D341Med (cell line): ENCODE measurements at places on chromosomes 11 and 22.

DNA sequence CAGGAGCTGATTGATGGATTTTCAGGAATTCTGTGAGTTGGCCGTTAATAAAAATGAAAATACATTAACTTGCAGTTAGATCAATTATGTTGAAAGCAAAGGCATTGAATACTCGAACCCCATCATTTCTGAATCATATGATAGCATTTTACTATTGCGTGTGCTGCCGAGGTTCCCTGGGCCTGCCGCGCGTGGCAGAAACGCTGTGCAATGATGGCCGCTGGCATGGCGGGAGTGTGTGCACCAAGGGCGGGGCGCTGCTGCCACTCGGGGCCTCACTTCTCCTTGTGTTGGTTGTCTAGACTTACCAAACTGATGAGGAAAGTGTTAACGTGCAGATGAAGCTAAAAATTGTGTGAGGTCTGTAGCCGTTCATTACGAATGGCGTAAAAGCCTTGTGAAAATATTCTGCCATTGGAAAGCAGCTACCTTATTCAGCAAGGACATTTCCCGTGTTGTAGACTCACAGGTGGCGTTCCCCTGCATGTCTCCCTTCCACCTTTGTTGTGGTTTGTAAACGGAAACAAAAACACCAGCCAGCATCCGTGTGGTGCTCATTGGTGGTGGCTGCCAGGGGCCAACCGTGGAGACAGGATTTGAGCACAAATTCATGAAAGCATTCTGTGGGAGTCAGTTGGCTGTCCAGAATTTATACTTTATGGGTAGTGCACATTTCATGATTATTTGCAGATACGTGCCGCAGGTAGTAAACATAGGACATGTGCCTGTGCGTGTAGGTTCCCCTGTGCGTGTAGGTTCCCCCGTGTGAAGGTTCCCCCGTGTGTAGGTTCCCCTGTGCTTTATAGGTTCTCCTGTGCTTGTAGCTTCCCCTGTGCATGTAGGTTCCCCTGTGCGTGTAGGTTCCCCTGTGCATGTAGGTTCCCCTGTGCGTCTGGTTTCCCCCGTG, 5.9 kb upstream of the GRAMD4 start:
- no peak for DNase-seq

- DNase-seq, result no peak
These were observed 63.6 kb downstream of the NFAM1 start for GRCh38 chr22:42368379-42369249.

DNA sequence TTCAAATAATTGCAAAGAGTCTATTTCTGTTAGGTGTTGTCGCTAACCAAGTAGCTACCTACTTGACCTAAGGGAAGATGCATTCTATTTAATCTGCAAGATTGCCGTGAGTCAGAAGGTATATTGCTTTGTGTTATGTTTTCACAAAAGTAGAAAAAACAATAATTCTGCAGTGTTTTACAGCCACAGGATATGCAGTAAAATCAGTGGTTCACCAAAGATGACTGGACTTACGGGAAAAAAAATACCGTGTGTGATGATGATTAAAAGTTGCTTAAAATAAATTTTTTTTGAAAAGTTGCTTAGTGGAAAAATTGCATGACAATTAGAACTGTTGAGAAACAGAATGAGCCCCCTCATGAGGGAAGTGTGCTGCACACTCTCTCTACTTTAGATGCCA, 209.1 kb downstream of the DDX10 start:
- DNase-seq, result no peak

DNA sequence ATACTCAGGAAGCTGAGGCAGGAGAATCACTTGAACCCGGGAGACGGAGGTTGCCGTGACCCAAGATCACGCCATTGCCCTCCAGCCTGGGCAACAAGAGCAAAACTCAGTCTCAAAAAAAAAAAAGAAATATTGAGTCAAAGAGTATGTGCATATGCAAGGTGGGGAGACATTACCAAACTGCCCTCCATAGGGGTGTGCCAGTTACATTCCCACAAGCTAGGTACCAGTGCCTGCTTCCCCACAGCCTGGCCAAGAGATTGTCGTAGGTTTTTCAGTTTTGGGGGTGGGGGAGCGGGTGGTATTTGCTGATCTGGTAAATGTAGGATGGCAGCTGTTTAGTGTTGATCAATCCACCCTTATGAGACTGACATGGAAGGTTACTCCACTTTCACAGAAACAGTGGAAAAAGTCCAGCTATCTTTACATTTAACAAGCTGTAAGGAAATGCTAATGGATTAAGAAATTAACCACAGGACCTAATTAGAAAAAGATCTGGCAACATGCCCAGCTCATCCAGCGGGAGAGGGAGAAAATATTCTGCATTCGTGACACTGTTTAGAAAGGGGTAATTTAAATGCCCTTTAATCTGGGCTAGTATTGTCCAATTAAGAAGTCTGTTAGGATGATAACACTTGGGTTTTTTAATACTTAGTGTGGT, 89.4 kb downstream of the PACS1 start:
- DNase-seq, result peak; percentile 33

DNA sequence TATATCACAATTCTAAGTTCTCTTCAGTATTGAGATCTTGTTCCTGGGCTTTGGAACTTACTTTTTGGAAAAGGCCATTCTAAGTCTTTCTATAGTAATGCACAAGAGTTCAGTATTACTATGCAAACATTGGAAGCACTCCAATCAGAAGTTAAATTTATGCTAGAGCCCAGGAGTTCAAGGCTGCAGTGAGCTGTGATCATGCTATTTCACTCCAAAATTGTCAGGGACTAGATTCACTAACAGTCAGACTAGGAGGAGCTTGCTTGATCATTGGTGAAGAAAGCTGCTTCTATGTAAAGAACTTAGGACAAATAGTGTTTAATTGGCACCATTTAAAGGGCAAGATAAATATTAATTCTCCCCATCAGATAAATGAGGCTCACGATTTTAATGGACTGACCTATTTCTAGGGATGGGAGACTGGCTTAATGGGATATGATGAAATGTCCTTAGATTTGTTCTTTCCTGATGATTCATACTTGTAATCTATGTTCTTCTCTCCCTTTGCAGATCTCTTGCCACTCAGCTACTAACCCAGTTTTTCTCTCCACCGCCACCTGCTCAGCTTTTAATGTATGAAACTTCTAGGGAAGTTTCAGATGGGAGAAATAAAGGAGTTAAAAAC, 32.6 kb upstream of the TMEM123 start:
- no peak for DNase-seq

DNA sequence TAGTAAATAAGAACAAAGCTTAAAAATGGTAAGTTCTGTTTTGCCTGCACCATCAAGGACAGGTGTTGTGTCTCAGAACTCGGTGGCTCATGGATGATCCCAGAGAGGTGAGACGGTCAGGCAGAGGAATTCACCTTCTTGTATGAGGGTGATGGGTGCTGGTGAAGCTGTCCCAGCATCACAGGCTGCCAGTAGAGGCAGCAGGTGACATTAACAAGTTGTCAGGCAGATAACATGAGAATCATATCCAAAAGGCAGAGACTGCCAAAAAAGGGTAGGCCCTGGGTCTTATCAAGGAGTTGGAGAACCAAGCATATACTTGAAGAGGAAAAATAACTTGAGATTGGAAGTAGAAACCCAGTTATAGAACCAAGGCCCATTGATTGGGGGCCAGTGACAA, 437.8 kb downstream of the DYNC2H1 start:
- no peak for DNase-seq

DNA sequence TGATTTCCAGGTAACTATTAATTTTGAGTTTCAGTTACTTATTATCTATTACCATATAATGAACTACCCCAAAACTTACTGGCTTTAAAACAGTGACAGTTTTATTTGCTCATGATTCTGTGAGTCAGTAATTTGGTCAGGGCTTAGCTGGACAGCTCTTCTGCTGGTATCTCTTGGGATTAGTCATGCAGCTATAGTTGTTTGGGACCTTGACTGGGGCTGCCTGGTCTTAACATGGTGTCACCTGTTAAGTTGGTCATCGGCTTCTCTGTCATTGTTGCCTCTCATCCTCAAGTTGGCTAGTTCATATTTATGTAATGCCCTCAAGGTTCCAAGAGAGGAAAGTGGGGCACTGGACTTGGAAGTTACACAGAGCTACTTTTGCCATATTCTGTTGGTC, 177.5 kb downstream of the TMEM135 start:
- DNase-seq, result no peak

- DNase-seq, result no peak
These were observed 2.5 kb downstream of the CHORDC1 start for GRCh38 chr11:90220391-90220790.

DNA sequence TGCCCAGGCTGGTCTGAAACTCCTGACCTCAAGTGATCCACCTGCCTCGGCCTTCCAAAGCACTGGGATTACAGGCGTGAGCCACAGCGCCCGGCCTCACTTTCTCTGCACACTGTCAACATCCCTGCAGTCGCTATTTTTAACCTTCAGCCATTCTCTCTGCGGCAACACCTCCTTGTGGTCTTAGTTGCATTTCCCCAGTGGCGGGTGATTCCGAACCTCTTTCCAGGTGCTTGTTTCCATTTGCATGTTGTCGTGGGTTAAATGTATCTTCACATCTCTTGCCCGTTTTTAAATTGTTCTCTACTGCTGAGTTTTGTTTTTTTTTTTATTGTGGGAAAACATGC, 2.2 kb upstream of the SCT start:
- DNase-seq, result no peak

GRCh38 chr11:8533332-8533731, 60.7 kb downstream of the STK33 start:
- peak; percentile 27 for DNase-seq
